CD4-positive, alpha-beta T cell treated with Interleukin-15 for 1 hour (primary cell): ENCODE measurements at places on chromosomes 16 and 17.
A peak's percentile ranks its signal among the peaks of the same experiment; 100 is the strongest.

GRCh38 chr17:65055708-65056638 lies 567 bp downstream of the GNA13 start:
- peak; percentile 61 for DNase-seq

DNA sequence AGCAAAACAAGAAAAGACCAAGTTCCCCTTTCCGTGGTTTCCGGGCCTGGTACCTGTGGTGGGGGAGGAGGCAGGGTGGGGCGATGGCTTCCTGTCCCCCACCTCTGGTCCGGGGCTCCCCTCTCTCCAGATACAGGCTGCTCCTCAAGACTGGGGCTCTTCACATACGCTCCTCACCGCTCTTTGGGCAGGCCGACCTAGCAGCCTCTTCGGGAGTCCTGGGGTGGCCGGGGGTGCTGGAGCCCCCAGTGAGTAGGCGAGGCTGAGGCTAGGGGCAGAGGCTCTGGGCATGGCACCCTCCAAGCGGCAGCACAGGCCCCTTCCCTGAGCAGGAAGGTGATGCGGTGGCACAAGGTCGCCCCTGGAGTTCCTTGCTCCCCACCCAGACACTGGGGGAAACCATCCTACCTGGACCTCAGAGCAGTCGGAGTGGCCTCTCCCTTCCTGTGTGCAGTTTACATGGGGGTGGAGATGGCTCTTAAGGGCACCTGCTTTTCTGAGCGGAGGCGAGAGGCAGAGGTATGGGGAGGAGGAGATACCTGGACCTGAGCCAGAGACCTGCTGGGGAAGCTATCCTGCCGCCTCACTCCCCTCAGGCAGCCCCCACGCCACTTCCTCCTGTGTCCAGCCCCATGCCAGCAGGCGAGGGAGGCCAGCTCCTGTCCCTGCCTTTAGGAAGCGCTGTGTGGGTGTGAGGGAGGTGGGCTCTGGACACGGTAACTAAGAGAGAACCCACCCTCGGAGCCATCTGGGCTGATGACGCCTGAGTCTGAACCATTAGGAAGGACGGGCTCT lies 891 bp downstream of the CORO1A start:
- peak; percentile 85 for DNase-seq

DNA sequence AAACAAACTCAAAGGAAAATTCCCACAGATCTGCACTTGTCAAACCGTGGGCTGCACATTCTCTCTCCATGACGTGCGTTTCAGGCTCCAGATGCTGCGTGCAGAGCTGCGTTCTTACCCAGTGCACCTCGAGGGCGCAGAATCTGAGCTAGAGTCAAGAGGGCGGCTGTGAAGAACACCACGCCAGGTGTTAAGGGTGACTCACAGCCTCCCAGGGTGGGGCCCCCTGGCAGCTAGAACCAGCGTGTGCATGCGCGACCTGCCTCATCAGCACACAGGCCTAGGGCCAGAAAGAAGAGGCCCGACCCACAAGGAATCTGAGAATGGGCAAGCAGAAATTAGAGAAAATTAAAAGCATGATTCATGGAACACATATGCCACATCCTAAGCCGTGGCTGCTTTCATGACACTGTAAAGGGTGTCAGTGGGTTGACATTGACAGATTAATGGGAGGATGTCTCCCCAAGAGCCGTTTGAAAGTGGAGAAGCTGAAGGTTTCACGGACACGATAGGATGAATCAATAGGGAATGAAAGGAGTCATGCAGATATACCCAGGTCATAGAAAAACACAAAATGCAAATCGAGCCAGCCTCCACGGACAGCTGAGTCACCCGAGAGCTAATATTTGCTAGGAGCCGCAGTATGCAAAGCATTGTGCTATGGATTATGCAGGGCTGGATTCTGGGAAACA lies 29.0 kb downstream of the MARCHF10 start:
- DNase-seq: no peak

DNA sequence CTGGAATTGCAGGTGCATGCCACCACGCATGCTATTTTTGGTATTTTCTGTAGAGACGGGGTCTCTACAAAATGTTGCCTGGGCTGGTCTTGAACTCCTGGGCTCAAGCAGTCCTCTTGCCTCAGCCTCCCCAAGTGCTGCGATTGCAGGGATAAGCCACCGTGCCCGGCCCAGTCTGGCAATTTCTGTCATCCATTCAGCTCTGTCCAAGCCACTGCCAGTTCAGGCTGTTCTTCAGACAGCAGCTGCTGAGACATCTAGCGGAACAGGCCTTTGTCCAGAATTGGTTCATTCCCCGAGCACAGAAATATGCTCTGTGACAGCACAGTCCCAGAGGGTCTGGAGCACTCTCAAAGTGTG lies 5.4 kb downstream of the SLC47A1 start:
- no peak for DNase-seq

- DNase-seq: no peak
These were observed 13.7 kb upstream of the LGALS3BP start for GRCh38 chr17:78993241-78993956.
